D721Med (cell line): ENCODE measurements at places on chromosomes 16 and 17.
A peak's percentile ranks its signal among the peaks of the same experiment; 100 is the strongest.

- no peak for DNase-seq
Observed at GRCh38 chr17:5241861-5242671, 7.4 kb upstream of the SCIMP start.

DNA sequence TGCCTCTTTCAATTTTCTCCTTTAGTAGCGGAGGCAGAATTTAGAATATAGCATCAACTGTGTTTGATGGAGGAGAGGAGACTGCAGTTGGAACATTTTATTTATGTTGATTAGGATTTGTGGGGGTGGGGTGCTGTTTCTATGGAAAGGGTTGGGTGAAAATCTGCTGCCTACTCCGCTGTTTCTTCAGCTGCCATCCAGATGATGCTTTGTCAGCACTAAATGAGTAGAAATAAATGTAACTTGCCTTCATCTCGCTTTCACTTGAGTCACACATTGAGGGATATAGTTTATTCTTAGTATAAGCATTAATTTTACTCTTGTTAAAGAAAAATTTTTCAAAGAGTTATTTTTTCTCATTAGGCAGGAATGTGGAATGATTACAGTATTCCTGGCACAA is 42.1 kb downstream of the ABHD15 start:
- no peak for DNase-seq

GRCh38 chr16:4324492-4325252 is 8.8 kb downstream of the GLIS2 start:
- no peak for DNase-seq

DNA sequence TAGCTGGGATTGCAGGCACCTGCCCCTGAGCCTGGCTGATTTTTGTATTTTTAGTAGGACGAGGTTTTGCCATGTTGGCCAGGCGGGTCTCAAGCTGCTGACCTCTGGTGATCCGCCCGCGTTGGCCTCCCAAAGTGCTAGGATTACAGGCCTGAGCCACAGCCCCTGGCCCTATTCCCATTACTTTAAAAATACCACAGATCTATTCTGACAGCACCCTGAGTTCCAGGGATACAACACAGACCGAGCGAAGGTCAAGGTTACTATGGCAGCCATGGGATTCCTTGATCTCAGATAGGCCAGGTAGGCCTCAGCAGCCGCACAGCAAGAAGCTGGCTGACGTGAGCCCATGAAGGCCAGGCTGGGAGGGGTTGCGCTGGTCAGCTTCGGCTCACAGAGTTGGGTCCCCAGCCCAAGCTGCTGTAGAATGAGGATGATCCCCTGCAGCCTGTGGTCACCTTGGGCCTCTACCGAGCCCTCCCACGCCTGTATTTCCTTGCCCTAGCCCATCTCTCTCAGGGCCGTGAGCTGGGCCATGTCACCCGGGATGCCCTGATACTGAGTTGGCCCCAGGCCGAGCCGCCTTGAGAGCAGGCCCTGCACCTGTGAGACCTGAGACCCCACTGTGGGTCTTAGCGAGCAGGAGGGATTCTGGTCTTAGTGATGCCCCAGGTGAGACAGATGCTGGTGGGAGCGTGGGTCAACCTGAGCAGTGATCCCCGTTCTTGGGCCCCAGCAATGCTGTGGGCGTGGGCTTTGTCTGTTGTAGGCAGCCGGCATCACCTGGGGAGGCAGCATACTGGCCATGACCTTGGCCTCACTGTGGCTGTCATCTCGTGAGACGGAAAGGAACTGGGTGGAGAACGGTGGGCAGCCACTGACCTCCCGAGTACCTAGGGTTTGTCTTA is 16.9 kb upstream of the RNF213 start:
- no peak for DNase-seq

GRCh38 chr16:359871-360697 is 7.6 kb upstream of the AXIN1 start:
- peak; percentile 89 for DNase-seq

DNA sequence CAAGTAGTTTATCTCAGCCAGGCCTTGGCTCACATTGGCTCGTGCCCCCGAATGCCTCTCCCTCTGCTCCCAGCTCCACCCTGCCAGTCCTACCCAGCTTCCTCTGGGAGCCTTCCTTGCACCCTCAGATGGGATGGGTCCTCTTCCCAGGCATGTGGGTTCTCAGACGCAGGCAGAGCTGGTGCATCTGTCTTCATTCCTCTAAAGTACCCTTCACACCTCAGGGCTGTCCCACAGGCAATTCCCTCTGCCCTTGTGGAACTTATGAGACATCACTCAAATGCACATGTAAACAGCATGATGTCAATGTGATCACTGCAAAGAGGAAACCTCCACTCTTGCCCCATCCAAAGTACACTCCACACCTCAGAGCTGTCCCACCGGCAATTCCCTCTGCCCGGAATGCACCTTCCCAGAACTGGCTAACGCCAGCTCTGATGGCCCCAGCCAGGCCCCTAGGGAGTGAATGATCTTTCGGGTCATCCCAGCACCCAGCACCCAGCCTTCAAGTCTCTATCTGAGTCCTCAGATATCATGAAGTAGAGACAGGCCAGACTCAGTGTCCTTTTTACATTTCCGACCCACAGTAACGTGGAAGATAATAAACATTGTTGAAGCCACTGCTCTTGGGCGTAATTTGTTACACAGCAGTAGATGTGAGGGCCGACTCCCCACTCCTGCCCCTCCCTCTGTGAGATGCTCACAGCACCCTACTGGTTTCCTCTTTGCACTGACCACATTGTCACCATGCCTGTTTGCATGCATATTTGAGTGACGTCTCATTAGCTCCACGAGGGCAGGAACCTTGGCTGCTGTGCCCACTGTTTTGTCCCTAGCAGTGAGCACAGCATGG is 85.4 kb downstream of the N4BP1 start:
- no peak for DNase-seq

GRCh38 chr17:46782250-46782953 is 36.1 kb downstream of the WNT3 start:
- DNase-seq, result peak; percentile 51

DNA sequence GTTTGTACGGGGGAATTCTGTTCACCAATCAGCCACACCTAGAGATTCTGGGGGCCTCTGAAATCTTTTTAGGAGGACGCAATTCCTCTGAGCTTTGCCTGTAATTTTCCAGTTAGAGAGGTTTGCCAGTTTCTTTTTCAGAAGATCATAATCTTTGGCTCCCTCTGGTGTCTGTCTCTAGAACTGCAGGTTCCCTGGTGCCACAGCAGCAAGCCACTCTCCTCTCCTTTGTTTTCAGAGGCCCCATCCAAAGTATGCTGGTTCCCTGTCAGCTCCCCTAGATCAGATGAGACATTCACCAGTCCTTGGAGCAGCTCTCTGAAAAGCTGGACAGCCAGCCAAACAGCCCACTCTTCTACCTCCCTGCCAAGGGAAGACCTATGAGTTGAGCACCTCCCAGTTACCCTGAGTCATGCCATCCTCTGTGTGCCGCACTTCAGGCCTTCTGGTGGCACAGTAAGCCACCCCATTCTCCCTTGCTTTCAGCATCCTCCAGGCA is 36.1 kb downstream of the RNF112 start:
- peak; percentile 74 for DNase-seq

DNA sequence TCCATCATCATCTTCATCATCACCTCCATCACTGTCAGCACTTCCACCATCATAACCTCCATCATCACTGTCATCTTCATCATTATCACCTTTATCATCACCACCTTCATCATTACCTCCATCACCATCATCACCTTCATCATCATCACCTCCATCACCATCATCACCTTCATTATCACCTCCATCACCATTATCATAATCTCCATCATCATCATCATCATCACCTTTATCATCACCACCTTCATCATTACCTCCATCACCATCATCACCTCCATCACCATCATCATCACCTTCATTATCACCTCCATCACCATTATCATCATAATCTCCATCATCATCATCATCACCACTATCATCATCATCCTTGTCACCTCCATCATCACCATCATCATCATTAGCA is 309.7 kb downstream of the HAPSTR1 start:
- no peak for DNase-seq

- no peak for DNase-seq
Observed at GRCh38 chr16:73122604-73123391, 74.9 kb upstream of the ZFHX3 start.

DNA sequence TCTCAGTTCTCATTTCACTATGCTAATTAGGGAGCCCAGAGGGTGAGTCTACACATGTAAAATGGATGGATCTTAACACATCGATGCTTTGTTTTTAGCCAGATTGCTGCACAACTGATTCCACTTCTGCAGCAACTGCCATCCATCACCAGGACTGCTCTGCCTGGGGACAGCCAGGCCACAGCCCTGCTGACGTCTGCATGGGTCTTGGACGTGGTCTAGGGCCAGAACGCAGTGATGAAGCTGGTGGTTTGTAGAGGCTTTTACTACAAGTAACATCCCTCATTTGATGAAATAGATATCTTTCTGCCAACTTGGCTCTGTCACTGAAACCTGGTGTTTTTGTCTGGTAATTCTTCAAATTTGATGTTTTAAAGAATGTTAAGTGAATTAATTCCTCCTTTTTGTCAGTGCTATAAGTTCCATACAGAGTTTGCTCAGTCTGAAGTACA is 50.6 kb downstream of the MARCHF10 start:
- no peak for DNase-seq

GRCh38 chr17:39462631-39463375 is 1.5 kb downstream of the CDK12 start:
- no peak for DNase-seq

- no peak for DNase-seq
Observed at GRCh38 chr17:34386697-34387550, 23.9 kb upstream of the CCL1 start.

- no peak for DNase-seq
Observed at GRCh38 chr16:61678182-61678581, 358.1 kb downstream of the CDH8 start.

DNA sequence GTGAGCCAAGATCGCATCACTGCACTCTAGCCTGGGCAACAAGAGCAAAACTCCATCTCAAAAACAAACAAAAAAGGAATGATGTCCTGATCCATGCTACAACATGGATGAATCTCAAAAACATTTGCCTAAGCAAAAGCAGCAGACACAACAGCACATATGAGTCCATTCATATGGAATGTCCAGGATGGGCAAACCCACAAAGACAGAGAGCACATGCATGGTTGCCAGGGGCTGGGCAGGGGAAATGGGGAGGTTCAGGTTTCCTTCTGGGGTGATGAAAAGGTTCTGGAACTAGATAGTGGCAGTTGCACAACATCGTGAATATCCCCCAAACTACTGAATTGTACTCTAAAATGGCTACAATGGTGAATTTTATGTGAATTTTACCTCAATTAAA is 35.3 kb upstream of the RAI1 start:
- DNase-seq, result no peak
